ENCODE measurements at places on chromosomes 4 and X. TPM values are rescaled to one million over a fixed set of nuclear protein-coding genes. Genes with fewer than 3 reads are reported as not detected.

- no peak for DNase-seq
Observed at GRCh38 chr4:3196670-3197359, 52.1 kb upstream of the MSANTD1 start.

- no peak for DNase-seq
Observed at GRCh38 chr4:101205916-101206315, 141.4 kb downstream of the PPP3CA start.

GRCh38 chr4:7287918-7288280 is 95.6 kb downstream of the SORCS2 start:
- DNase-seq, result no peak

The GPRASP3 gene
- 2.6 TPM for total RNA-seq

The RTL3 gene
- not detected for total RNA-seq

The ADAMTS3 gene
- not detected for total RNA-seq

The TRIM60 gene
- total RNA-seq, result not detected
